ENCODE measurements at places on chromosomes 2 and 18.

DNA sequence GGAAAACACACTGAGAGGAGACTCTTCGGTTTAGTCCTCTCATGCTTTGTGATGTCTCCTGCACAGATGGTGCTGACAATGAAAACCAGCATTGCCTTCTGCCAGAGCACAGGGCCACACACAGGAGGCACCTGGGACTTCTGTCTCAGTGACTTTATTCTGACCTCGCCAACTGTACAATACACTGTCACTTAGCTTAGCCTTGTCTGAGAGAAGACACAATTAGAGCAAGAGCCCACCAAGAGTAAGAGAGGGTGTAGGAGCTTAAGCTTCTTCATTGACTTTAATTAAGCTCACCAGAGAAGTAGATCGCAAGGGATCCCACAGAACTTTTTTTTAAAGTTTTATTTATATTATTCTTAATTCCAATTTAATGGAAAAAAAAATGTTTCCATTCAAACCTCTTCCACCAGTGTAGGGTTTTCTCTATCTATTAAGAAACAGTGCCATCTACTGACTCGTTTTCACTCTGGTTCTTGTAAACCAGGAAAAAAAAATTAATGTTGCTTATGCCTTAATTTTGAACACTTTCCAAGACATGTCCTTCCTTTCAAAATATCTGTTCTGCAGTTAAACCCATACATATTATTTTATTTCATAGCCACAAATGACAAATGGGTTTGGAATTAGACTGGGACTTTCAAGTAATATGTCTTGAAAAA lies 42.4 kb upstream of the DDX18 start:
- DNase-seq = peak; percentile 16

GRCh38 chr18:75467281-75467795 lies 39.8 kb upstream of the SMIM21 start:
- no peak for DNase-seq

- peak; percentile 82 for DNase-seq
Observed at GRCh38 chr2:88729061-88729745, 37.7 kb downstream of the RPIA start.

DNA sequence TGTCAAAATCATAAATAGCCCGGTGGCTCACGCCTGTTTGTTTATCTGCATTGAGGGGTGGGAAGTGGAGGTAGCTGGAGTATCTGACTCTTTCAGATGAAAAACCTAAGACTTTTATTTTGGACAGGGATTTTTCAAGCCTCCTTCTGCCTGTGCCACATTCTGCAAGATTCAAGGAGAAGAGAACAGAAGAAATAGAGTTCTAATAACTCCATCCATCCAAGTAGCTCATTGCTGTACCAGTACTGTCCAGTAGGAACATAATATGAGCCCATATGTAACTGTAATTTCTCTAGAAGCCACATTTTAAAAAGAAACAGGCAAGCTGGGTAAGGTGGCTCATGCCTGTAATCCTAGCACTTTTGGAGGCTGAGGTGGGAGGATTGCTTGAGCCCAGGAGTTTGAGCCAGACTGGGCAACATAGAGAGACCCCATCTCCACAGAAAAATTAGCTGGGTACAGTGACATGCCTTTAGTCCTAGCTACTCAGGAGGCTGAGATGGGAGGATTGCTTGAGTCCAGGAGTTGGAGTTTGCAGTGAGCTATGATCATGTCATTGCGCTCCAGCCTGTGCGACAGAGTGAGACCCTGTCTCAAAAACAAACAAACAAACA lies 35.4 kb upstream of the NT5DC4 start:
- DNase-seq = no peak

- no peak for DNase-seq
Observed at GRCh38 chr2:1806254-1806653, 61.9 kb upstream of the PXDN start.

GRCh38 chr2:174259981-174260380 lies 11.6 kb upstream of the OLA1 start:
- peak; percentile 26 for DNase-seq

GRCh38 chr2:11305958-11306357 lies 38.5 kb downstream of the ROCK2 start:
- DNase-seq = peak; percentile 74

- DNase-seq = no peak
Observed at GRCh38 chr2:133107058-133107815, 437.2 kb upstream of the LYPD1 start.

- no peak for DNase-seq
Observed at GRCh38 chr2:63369146-63369545, 219.1 kb downstream of the WDPCP start.

DNA sequence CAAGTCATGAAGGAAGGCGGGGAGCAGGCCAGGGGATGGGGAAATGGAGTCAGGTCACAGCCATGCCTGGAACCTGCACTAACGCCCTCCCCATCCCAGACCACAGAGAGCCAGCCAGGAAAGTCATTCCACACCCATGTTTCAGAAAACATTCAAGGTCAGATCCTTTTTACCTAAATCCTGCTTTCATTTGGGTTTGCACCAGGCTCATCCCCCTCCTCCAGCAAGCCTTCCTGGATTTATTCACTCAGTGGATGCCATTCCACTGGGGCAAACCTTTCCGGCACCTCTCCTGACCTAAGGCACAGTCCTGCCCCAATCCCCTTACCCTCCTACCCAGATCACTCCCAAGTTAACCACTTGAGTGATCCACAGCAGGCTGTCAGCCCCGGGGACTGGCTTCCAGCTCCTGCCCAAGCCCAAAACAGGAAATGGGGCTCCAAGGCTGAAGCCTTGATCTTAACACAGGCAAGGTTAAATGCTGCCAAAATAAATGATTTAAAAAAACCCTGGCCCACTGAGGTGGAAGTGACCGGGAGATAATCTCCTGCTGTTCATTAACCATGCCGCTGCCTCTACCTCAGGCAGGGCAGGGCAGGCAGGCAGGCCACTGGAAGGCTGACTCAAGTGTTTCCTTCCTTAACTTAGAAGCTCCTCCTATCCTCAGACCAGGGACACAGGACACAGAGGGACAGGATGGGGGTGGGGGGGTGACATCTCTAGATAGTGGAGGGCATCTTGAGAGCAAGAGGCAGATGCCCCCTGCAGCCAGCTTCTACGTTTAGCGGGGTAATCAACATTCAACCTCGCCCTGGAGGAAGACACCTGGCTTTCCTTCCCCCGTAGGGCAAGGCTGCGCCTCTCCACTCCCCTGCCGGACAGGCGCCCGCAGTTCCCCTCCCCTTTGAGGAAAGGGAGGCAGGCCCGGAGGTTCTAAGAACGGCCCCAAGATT lies 1.4 kb downstream of the RAB11FIP5 start:
- DNase-seq = peak; percentile 36

- DNase-seq = no peak
Observed at GRCh38 chr2:188379748-188380147, 88.1 kb downstream of the GULP1 start.

DNA sequence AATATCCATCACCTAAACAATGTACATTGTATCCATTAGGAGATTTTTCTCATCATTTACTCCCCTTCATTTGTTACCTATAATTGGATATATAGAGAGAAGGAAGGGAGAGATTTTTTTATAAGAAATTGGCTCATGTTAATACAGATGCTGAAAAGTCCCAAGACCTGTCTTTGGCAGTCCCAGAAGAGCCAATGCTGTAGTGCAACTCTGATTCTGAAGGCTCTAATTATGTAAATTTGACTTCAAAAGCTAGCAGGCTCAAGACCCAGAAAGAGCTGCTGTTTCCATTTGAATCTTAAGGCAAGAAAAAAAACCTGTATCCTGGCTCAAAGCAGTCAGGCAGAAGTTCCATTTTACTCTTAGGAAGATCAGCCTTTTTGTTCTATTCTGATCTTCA lies 1245.5 kb upstream of the FAM98A start:
- DNase-seq = no peak

GRCh38 chr2:1970341-1970740 lies 226.0 kb upstream of the PXDN start:
- DNase-seq = no peak

DNA sequence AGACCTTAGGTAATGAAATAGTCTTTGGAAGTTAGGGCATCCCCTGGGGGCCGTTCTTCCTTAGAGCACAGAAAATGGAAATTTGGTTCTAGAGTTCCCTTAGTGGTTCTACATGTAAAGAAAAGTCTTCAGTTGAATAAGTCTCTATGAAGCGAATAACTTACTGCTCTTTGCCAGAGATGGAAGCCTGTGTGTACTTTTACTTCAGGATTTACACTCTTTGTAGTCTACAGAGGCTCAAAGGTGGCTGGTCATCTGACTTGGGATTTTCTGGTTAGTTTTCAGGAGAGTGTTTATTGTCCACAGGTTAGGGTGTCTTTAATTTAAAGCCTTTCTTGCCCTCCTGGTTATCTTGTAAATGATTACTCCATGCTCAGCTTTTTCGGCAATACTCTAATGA lies 210.6 kb downstream of the ZNF521 start:
- DNase-seq = no peak

DNA sequence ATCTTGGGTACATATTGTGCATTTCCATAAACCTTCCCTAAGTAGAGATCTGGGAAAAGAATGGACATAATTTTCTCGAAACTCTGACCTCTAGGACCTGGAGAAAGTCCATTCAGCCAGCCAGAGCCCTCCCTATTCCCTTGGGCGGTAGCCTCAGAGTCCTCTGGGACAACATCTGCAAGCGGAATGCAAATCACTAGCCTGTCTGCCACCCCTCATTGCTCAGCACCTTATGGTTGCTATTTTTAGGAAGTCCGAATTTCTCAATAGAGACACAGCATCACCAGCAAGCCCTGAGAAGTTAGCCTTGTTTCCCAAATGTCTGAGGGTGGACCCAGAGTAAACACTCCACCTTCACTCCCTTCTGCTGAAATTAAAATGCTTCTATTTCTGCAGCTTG lies 17.6 kb upstream of the CD28 start:
- no peak for DNase-seq

GRCh38 chr2:74532222-74532621 lies 2.5 kb downstream of the HTRA2 start:
- no peak for DNase-seq

GRCh38 chr2:58740426-58740825 lies 499.3 kb upstream of the FANCL start:
- no peak for DNase-seq

- no peak for DNase-seq
Observed at GRCh38 chr2:46548103-46548486, 68.7 kb downstream of the TMEM247 start.

- no peak for DNase-seq
Observed at GRCh38 chr2:164146441-164146840, 410.6 kb upstream of the FIGN start.

DNA sequence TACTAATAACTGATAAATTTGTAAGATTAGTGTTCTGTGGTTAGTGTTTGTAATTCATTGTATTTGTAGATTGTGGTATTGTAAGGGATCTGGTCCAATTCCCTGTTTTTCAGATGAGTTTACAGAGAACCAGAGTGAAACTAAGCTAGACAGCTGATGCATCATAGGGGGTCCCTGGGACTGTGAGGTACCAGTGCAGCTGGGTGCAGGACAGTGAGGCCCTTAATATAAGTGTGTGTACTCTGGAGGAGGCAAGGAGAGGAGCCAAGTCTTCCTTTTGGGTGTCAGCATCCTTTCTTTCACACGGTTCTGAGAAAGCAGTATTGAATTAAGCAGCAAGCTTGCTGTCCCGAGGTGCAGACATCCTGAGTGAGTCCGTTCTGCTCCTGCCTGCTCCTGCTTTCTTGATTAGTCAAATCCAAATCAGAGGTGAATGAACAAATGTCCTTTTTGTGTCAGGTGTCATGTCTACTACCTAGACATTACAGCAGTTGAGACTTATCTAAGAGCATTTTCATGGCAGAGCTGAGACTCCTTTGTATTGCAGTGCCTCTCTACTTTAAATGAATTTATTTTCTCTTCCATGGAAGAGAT lies 194.9 kb downstream of the MCFD2 start:
- no peak for DNase-seq

DNA sequence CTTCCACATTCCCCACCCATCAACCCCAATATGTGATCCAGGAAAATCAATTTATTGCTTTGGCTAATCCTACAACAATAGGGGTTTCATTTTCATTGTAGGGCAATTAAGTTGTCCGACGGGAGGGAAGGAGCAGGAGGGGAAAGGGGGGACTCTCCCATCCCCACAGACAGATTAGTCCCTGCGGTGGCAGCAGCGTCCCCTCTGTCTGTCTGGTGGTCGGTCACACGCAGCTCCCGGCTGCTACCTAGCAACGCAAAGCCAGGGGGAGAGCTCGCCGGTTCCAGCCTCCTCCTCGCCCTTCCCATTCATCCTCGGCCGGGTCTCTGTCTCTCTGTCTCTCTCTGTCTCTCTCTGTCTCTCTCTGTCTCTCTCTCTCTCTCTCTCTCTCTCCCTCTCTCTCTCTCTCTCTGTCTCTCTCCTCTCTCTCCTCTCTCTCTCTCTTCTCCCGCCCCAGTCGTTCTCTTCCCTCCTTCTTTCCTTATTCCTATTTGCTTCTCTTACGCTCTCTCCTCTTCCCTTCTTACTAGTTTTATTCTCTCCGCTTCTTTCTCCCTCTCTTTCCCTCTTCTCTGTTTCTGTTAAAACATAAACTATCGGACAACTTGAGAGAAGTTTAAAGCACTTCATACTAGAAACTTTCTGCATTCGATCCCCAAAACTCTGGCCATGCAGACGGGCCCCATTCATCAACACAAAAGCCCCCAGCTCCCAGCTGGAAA lies 1.2 kb downstream of the LRP2 start:
- no peak for DNase-seq
